Activated naive CD8-positive, alpha-beta T cell treated with anti-CD3 and anti-CD28 coated beads for 36 hours (primary cell): ENCODE measurements at places on chromosomes 11 and 22. TPM values are rescaled to one million over a fixed set of nuclear protein-coding genes. Genes with fewer than 3 reads are reported as not detected.

The OR8D4 gene
- not detected for total RNA-seq

The MMP27 gene
- not detected for total RNA-seq

The SCGB1D2 gene
- total RNA-seq, result not detected

The TNNT3 gene
- total RNA-seq, result 0.54 TPM

The SLCO2B1 gene
- total RNA-seq, result not detected

The BLID gene
- not detected for total RNA-seq

The ZDHHC8 gene
- total RNA-seq, result 66.6 TPM

The KCNQ1 gene
- total RNA-seq, result 6.7 TPM

The ZNF280A gene
- not detected for total RNA-seq

The JAML gene
- 148 TPM for total RNA-seq

The APOBEC3C gene
- total RNA-seq, result 63.1 TPM

The OR6A2 gene
- total RNA-seq, result 0.04 TPM

The ZC3H12C gene
- 0.10 TPM for total RNA-seq

The AQP11 gene
- total RNA-seq, result 0.14 TPM

The PSMC3 gene
- total RNA-seq, result 168 TPM

The TMEM109 gene
- total RNA-seq, result 109 TPM

The RCOR2 gene
- 0.82 TPM for total RNA-seq

The FAM168A gene
- total RNA-seq, result 11.3 TPM

The TEX12 gene
- total RNA-seq, result 0.26 TPM

The APOBEC3B gene
- total RNA-seq, result 3.4 TPM

The MICALL1 gene
- 14.2 TPM for total RNA-seq

The RAC2 gene
- 528 TPM for total RNA-seq

The LIF gene
- 282 TPM for total RNA-seq

The MMP1 gene
- not detected for total RNA-seq

The RAB39A gene
- 0.26 TPM for total RNA-seq

The KIF18A gene
- total RNA-seq, result 21.8 TPM

The MCHR1 gene
- not detected for total RNA-seq

The F2 gene
- total RNA-seq, result not detected
